Endodermal cell (in vitro differentiated cells): ENCODE measurements at places on chromosomes 11 and 22.

DNA sequence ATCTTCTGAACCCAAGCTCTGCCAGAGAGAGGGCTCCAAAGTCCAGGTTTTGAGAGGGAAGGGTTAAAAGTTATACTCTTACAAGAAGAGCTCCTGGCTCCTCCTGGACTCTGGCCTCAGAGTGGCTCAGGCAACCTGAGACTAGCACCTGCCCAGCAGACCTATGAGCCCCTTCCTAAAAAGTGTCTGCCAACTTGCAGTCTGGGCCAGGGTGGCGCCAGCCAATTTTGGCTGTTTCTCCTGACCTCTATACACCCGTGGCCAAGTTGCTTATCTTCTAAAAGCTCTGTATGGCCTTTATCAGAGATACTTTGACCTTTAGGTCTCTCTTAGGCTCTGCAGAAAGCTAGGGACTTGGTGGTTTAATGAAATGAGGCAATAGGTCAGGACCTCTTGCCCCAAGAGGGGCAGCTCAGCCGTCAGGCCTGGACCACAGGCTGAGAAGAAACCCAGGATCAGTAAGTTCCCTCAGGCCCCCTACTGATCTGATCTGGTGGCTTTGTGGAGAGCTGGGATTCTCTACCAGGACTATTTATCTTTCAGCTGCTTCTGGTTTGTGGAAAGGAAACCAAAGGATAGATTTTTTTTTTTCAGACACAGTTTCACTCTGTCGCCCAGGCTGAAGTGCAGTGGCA, 10.3 kb upstream of the UCP3 start:
- no peak for DNase-seq

DNA sequence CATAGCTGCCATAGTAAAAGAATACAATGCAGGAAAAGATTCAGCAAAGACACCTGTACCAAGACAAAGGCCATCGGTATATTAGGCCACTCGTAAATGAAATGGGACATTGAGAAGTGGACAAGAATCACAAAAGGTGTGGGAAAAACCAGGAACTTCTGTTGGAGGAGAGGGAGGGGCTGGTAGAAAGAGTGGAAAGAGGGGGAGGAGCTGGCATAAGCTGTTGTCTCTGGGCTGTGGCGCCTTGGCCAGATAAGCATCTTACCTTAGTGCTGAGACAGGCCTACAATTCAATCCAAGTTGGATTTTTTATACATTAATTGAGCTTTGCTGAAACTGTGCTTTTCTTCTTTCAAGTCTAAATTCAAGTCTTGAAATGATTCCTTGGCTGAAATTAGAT, 37.1 kb downstream of the ZNF202 start:
- DNase-seq, result no peak

DNA sequence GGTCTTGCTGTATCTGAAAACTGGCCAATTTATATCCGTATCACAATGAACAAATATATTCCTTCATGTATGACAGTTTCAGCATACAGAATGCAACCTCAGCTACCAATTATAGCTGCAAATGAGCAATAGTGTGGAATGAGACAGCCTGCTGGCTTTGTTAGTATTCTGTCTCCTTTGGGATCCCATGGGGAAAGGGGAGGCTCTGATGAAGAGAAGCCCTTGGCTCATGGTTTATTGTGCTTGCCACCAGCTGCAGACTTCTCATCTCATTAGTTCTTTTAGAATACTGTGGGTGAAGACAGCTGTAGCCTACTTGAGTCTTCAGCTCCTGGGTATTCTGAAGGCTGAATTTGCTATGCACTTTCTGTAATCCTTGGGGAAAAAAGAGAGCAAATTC, 42.4 kb downstream of the PITPNB start:
- no peak for DNase-seq

DNA sequence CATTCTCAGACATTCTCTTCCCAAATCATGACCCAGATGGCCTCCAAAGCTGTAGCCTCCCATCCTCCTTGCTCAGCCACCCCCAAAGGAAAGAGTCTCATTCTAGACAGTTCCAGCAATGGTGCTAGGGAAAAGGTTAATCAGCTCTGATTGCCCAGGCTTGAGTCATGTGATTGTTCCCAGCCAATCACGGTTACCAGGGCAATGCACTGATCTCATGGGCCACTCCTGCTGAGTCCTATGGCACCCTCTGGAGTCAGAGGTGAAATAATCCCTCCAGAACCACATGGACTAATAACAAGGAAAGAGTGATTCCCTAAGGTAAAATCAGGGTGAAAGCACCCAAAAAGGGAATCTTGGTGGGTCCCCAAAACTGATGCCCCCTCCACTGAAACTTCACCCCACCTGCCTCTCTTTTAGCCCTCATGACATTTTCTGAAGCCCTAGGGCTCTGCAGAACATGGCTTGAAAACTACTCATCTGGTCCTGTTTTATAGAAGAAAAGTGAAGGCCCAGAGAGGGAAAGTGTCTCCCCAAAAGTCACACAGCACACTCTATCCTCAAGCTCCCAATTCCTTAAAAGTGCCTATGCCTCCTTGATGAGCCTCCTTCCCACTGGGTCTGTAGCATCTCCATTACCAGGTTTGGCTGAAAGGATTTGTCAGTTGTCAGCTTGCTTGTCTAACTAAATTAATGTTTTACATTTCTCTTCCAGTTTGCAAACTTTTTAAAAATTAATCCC, 203.7 kb downstream of the MN1 start:
- DNase-seq, result no peak

- DNase-seq, result no peak
These were observed 118.6 kb downstream of the TIMP3 start for GRCh38 chr22:32920032-32920628.

- no peak for DNase-seq
These were observed 62.0 kb upstream of the ZC3H12C start for GRCh38 chr11:110031171-110031570.

GRCh38 chr11:61447601-61448551, 18.0 kb downstream of the SDHAF2 start:
- DNase-seq, result no peak

DNA sequence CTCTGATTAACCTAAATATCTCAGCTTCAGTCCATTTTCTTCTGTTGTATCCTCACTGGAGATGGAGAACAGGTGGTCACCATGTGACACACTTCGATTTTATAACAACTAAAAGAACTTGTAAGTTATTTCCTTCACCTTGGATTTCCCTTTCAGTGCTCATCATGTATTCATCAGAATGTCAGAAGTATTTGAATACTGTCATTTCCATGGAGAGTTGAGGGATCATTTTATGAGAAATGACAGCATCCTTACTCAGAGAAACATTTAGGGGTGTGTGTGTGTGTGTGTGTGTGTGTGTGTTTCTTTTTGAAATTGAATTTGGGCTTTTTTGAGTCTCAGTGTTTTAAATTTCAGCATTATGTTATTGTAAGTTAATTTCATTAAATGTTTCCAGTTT, 205.8 kb downstream of the ARHGAP42 start:
- no peak for DNase-seq

DNA sequence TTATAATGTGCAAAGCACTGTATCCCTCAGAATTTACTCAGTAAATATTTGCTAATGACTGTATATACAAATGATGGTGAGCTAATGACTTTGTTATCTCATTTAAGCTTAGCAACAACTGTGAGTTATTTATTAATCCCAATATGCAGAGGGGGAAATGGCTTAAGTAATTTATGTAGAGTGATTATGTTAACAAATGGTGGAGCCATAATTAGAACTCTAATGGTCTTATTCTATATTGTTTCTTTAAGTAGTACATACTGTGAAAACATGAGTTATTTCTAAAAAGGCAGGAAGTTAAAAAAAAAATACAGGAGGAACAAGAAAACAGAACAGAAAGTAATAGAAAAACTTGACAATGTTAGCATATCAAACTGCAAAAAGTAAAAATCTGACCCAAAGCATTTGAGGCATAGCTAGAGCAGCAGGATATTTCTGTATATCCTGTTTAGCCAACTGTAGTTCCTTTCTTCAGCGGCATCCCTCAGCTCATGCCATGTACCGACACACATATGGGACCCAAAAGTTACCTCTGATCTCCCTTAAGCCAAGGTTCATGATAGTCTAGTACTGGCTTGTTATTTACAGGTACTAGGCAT, 94.2 kb downstream of the FCHSD2 start:
- DNase-seq, result no peak

DNA sequence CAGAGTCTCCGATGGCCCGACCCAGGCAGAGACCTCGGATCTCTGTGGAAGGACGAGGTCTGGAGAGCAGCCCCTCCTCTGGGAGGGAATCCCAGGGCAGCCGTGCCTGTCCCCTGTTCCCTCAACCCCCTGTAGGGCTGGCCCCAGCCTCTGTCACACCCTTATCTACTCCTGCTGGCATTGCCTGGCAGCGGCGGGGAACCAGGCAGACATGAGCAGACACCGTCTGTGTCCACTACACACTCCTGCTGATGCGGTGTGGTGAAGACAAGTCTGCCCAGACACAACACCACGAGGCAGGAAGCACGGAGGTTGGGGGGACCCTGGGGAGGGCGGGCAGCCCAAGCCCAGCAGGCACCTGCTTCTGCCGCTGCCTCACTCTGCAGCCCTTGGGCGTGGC, 52.5 kb upstream of the A4GALT start:
- peak; percentile 67 for DNase-seq

- peak; percentile 86 for DNase-seq
These were observed 164.1 kb upstream of the NCAM1 start for GRCh38 chr11:112797092-112797491.

DNA sequence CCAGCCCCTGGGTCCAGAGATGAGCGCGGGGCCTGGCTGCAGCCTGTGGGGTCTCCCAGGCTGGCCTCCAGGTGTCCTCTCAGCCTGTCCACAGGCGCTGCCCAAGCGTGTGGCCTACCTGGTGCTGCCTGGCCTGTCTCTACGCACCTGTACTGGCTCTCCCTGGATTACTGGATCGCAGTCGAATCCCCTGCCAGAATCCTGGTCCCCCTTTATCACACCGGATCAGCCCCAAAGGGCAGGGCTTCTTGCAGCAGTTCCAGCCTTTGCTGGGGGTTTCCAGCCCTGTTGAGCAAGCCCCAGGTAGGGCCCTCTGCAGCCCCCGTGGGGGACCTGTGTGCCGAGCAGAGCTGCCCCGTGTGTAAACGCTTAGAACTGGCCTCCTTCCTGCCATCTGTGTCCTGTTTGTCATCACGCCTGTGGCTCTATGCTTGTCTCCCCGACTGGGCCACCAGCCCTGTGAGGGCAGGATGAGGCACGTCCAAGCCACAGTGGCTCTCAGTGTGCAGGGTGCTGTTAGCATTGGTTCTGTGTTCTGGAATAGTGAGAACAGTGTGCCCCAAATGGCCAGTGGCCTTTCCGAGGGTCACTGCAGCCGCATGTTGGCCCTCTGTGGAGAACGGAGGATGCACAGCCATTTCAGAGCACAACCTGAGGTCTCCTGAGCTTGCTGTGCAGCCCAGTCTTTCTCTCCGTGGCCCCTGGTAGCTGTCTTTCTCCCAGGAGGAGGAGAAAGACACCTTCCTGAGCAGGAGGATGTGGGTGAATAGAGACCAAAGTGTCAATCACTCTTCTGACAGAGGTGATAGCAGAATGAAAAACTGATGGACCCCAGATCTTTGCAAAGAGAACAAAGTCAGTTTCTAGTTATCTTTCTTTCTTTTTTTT, 13.9 kb upstream of the TXNRD2 start:
- peak; percentile 43 for DNase-seq

DNA sequence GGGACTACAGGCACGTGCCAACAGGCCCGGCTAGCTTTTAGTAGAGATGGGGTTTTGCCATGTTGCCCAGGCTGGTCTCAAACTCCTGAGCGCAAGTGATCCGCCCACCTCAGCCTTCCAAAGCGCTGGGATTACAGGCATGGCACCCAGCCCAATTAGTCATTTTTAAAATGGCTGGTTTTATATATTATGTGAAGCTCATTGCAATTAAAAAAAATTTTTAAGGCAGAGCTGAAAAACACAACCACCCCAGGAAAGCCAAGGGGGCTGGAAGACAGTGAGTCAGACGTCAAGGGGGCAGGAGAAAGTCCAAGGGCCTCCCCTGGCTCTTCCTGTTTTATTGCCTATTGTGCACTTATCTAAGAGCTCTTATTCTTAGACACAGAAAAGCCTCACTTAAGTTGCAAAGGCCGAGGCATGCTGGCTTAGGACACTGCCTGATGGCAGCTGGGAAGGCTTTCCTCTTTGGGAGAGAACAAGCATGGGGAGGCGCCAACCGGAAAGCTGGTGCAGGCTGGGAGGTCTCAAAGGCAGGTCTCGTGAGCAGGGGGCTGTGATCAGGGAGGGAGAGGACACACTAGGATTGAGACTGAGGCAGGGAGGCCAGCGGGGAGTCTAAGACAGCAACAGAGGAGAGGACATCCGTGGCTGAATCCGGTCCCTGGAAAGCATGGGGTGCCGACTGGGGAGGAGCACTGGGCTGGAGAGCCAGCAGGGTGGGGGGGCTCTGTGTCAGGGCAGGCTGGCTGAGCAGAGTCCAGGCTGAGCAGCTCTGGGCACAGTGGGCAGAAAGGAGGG, 11.1 kb upstream of the OSM start:
- DNase-seq, result no peak

GRCh38 chr22:37190262-37190780, 2.3 kb upstream of the C1QTNF6 start:
- DNase-seq, result no peak

DNA sequence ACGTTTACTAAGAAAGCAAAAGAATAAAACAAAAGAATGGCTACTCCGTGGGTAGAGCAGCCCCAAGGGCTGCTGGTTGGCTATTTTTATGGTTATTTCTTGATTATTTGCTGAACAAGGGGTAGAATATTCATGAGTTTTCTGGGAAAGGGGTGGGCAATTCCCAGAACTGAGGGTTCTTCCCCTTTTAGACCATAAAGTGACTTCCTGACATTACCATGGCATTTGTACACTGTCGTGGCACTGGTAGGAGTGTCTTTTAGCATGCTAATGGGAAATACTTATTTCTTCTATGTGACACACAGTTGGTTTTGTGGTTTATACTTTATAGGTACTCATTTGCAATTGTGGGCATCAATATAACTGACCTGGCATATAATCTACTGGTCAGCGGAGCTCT, 56.3 kb downstream of the SLN start:
- DNase-seq, result no peak

DNA sequence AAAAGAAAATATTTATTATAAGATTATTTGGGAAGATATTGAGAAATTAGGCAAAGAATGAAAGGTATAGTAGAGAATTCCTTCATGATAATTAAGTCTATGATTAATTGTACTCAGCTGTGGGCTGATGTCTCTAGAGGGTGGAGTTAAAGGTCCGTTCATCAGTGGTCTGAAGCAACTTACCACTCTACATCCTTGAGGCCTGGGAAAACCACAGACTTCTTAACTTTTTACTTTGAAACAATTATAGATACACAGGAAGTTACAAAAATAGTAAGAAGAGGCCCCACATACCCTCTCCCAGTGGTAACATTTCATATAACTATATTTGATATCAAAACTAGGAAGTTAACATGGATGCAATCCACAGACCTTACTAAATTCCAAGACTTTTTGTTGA, 167.0 kb upstream of the NECTIN1 start:
- no peak for DNase-seq

DNA sequence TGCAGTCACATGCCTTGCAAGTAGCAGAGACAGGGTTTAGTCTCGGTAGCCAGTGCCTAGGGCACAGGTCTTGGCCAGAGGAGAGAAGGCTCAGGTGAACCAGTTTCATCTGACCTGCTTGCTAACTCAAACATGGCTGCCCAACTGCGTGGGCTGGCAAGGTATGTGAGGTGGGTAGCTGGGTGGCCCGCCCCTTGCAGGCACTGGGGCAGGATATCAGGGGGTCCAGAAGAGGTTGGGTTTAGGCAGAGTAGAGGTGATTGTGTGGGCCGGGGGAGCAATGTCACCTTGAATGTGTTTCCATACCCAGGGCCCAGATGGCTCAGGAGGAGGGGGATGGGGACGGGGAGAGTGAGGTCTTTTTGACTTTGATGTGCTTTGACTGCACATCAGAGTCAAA, 37.7 kb downstream of the ST3GAL4 start:
- no peak for DNase-seq

- no peak for DNase-seq
These were observed 332.4 kb downstream of the ETS1 start for GRCh38 chr11:128254941-128255340.
